ENCODE measurements at places on chromosomes 1 and 21.

DNA sequence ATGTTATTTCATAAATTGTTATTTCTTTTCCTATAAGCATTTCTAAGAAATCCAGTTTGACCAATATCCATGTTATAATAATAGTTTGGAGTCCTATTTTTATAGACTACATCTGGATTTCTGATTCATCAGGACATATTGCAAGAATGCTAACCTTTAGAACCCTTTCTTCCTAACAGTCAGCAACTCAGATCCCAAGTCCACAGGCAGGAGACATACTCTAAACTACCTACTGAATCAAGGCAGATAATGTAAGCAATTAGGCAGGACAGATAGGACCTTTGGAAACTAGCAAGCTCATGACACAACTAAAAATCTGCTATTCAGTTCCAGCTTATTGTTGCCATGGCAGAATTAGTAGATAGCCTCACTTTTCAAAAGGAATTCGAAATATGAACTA lies 104.1 kb downstream of the DENND1B start:
- DNase-seq: no peak

GRCh38 chr1:9688599-9688998 lies 37.1 kb downstream of the PIK3CD start:
- no peak for DNase-seq

GRCh38 chr1:37931102-37931360 lies 15.8 kb downstream of the INPP5B start:
- no peak for DNase-seq

- no peak for DNase-seq
Measured at GRCh38 chr1:205668951-205669340, 11.4 kb downstream of the SLC45A3 start.

DNA sequence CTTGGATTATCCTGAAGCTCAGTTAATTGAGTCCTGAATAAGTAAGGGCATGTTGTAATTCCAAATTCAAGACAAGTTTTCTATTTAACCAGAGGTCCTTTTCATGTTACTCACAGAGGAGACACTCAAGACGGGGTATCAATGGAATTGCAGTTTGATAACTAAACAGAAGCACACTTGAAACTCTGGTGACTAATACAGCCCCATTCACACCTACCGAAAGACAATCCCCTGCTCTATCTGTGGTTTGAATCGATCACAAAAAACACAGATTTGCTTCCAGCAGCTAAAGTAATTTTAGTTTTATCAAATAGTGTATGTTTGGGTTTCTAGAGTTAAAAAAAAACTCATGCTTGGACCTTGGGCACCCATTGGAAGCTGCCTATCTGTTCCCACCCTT lies 60.4 kb downstream of the TEX35 start:
- DNase-seq: no peak

- no peak for DNase-seq
Measured at GRCh38 chr1:36326499-36326898, 3.1 kb upstream of the EVA1B start.

DNA sequence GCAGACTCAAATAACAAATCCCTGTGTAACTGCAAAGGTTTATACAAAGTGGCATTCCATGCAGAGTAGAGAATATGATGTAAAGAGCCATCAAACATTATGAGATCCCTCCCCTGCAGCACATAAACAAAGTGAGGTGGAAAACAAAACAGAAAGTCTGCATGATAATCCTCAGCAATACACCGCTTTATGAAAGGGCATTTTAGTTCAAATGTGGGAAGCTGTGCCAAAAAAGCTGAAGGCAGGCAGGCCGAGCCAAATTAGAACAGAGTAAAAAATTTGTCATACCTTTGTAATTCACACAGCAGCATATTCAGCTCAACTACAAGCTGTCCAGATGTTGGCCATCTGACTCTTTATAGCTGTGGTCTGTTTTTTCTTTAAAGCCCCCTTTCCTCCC lies 113.5 kb downstream of the LHX9 start:
- no peak for DNase-seq

- no peak for DNase-seq
Measured at GRCh38 chr1:15341634-15342407, 67.9 kb upstream of the EFHD2 start.

- no peak for DNase-seq
Measured at GRCh38 chr1:205240118-205240517, 12.4 kb downstream of the TMCC2 start.

DNA sequence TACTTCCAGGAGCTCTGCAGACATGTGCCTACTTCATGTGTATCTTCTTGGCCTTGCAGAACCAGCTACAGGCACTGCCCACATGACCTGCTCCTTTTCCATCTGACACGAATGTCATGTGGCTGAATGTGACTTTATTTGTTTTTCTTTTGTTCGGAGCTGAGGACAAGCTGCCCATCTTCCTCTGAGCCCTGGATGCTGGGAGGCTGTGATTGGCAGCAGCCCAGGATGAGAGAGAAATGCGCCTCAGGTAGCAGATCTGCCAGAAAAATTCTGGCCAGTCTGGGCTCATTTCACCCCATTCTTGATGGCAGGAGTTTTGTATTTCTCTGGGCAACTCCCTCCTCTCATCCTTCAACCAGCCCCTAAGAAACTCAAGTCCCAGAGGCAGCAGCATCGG lies 372.0 kb downstream of the RPS6KC1 start:
- DNase-seq: no peak

DNA sequence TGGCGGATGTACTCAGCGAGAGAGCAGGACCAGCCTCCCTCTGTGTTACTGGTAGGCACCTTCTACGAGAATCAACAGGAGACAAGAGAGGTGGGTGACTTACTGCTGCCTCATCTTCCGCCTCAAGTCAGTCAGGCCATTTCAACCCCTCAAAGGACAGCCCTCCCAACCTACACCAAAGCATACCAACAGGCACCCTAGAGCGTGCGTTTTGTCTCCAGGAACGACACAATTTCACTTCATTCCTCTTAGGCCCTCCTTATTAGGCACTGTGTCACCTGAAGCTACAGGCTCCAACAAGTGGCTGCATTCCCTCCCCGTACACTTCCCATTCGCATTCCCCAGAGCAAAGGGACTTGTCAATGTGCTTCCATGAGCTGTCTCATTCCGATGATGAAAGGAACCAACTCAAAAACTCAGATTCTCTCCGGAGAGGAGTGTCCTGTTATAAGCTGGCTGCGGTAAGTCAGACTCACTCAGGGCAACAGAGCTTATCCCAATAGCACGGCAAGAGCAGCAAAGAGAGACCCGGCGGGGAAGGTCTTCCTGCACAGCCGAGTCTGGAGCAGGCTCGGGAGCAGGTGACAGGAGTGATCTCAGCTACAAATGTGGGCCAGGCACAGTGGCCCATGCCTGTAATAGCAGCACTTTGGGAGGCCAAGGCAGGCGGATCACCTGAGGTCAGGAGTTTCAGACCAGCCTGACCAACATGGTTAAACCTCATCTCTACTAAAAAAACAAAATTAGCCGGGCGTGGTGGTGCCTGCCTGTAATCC lies 120.6 kb upstream of the IFFO2 start:
- no peak for DNase-seq

DNA sequence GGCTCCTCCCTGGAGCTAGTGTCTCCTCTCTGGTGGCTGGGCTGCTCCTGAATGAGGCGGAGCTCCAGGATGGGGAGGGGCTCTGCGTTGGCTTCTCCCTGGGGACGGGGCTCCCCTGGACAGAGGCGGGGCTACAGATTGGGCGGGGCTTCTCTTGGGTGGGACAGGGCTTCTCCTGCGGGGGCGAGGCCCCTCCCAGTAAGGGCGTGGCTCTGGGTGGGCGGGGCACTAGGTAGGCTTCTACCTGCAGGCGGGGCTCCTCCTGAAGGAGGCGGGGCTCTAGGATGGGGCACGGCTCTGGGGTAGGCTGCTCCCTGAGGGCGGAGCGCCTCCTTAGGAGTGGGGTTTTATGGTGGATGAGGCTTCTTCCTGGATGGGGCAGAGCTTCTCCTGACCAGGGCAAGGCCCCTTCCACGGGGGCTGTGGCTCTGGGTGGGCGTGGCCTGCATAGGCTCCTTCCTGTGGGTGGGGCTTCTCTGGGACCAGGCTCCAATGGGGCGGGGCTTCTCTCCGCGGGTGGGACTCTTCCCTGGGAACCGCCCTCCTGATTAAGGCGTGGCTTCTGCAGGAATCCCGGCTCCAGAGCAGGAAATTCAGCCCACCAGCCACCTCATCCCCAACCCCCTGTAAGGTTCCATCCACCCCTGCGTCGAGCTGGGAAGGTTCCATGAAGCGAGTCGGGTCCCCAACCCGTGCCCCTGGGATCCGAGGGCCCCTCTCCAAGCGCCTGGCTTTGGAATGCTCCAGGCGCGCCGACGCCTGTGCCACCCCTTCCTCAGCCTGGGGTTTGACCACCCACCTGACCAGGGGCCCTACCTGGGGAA lies 22.7 kb upstream of the ARF1 start:
- no peak for DNase-seq

DNA sequence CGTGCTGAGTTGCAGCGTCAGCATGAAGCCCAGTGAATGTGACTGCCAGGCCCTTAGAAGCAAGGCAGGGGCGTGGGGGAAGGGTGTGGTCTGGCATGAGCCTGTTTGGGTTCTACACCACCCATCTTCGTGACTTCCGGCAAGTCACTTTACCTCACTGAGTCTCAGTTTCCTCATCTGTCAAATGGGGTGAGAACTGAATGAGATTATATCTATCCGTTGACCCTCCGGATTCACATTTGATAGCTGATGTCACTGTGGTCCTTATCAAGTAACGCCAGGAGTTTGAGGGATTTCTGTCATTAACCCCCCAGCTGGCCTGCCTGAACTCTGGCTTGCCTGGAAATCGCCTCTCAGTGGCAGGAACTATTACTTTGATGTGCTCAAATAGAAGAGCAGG lies 15.6 kb downstream of the MRPL37 start:
- no peak for DNase-seq

GRCh38 chr1:99635664-99636063 lies 10.2 kb upstream of the PALMD start:
- DNase-seq: no peak

DNA sequence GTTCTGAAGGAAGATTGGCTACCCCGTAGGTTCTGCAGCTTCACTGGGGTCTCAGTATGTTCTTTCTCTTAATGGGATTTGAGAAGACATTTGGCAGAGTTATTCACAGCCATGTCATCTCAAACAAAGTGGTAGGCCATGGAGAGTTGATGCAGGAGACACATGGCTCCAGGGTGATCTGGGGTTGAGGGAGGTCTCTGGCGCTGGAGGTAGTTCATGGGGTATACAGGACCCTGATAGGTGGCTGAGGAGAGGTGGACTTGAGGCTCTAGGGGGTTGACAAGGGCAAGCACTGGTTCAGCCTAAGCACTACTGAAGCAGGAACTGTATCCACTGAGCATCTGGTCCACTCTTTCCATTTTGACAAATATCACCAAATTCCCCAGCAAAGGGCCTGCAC lies 100.4 kb downstream of the C1orf94 start:
- no peak for DNase-seq

DNA sequence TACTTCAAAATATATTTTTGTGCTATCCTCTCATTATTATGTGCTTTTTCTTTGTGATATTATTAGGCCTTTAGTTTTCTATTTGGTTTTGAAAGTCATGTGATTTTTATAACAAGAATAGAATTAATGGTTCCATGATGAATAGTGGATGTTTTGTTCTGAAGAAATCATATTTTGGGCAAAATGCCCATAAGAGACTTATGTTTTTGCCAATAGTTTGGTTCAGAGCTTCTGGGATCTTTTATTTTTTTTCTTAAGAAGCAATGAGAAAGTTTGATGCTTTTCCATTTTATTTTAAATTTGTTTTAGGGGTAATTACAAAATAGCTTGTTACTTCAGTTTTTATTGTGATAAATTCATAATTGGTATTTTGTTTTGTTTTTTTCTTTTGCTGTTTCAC lies 49.8 kb downstream of the LYPLAL1 start:
- DNase-seq: no peak

DNA sequence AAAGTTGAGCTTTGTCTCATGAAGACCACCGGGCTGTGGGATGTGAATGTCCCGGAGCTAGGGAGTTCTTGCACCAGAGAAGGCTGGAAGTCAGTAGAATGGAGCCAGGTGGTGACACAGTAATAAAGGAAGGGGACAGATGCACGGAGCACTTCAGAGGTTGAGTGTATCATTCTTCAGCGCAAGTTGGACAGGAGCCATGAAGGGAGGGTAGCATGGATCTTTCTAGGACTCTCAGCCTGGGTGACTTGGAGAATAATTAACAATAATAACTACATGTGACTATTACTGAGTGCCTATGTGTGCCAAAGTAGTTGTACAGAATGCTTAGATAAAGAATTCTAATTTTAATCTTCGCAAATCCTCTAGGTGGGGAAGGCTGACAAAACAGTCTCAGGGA lies 258.7 kb upstream of the AJAP1 start:
- DNase-seq: no peak

- DNase-seq: no peak
Measured at GRCh38 chr1:218425647-218426342, 80.7 kb downstream of the TGFB2 start.

DNA sequence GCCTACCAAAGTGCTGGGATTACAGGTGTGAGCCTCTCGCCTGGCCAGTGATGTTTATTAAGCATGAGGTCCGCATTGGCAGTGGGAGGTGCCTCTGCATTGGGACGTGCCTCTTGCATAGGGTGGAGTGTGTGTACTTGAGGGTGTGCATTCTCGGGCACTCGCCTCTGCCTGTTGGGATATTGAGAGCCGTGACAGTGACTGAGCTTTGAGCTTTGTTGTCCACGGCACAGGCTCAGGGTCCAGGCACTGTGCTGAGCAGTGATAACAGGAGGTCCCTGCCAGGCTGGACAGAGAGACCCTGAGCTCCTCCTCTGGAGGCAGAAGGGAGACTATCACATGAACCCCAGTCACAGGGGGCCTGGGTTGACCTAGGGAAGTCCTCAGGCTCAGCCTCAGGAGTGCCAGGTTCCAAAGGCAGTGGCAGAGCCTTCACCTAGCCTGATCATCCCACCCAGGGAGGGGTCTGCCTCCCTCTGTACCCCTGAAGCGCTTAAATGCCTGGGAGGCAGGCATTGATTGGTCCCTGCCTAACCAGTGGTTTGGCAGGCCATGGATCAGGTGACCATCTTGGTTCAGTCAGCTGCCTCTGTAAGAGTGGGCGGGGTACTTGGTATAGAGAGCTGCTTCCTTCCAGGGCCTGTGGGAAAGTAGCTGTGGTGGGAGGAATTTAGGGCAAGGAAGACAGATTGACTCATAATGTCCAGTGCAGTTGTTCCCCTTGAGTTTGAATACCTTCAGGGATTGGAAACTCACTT lies 213.8 kb upstream of the TMEM51 start:
- no peak for DNase-seq

- no peak for DNase-seq
Measured at GRCh38 chr1:194028002-194028401, 841.6 kb upstream of the B3GALT2 start.

DNA sequence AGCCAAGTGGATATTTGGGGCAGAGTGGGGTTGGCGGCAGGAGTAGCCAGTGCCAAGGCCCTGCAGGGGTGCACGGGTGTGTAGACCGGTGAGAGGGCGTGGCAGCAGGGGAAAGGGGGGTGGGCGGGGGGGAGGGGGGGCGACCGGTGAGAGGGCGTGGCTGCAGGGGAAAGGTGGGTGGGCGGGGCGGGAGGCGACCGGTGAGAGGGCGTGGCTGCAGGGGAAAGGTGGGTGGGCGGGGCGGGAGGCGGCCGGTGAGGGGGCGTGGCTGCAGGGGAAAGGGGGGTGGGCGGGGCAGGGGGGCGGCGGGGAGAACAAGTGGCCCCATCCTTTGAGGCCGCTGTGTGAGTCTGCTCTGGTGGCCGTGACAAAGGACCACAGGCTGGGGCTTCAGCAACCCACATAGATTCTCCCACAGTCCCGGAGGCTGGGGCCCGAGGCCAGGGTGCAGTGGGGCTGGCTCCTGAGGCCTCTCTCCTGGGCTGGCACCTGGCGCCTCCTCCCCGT lies 25.8 kb downstream of the RRP1 start:
- no peak for DNase-seq
